ENCODE measurements at places on chromosomes 16 and 17. TPM values are rescaled to one million over a fixed set of nuclear protein-coding genes. Genes with fewer than 3 reads are reported as not detected.

- DNase-seq: no peak
These were observed 19.2 kb downstream of the DCUN1D3 start for GRCh38 chr16:20880867-20881502.

DNA sequence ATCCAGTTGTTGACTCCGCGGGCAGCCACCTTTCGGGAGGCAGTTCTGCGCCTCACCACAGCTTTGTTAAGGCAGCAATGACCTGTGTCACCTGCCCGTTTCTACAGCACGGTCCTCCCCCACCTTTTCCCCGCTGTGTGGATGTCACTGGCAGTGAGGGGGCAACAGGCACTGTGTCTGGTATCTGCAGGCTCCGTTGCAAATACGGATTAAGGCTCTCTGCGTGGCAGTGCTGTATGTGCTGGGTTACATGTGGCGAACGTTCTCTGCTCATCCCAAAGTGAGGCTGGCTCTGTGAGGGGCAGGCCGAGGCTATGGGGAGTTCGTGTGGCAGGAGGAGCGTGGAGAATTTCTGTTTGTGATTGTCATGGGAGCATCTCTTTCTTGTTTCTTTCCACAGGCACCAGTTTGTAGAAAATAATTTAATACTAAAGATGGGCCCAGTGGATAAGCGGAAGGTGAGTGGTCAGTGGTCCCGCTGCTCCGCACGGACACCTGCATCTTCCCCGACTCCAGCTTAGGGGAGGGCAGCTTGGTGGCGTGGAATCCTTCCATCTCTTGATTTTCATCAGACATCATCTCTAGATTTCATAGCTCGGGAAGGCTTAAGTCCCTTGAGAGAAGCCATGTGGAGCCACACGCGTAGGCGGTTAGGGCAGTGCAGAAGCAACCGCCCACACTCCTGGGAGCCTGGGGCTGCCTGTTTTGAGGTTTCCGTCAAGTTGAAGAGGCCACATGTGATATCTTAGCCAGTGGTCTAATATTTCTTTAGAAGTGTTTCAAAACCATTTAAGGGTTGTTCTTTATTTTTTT, 57.8 kb downstream of the PDPK1 start:
- DNase-seq: no peak

DNA sequence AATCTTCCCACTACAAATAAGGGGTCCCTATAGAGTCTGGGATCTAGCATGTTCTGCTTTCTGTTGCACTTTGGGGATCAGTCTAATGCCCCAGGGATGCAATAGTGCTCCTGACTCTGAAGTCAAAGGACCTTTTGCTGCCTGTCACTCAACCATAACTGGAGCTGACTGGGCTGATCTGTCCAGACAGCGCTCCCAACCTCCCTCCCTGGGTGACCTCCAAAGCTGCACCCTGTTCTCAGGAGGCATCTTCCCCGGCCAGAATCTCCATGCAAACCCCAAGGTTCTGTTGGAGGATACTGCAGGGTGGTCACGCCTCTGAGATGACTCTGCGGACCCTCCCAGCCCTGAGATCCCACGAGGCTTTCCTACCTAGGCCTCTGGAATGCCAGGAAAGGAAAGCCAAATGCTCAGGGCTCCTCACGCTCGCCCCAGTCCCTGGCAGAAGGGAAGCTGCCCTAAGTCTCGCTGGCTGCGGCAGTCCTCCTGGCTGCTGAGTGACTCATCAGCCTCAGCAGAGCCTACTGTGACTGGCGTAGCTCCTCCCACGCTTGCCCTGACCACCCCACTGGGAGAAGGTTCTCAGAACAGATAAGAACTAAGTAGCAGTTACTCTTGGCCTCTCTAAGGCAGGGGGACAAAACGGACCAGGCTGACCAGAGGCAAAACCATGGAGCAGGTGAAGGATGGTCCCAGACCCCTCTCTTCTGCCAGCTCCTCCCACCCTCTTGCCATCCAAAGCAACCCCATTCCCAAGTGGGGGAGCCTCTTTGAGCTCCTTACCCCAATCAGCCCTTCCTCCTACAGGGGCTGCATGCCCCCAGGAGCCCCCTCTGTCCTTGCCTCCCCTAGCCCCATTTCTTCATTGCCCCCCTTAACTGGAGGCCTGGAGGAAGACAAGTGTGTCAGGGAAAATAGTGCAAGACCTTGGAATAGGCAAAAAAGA, 124.1 kb upstream of the TNRC6C start:
- DNase-seq: no peak

- no peak for DNase-seq
These were observed 338.8 kb downstream of the SEC14L1 start for GRCh38 chr17:77479372-77480198.

DNA sequence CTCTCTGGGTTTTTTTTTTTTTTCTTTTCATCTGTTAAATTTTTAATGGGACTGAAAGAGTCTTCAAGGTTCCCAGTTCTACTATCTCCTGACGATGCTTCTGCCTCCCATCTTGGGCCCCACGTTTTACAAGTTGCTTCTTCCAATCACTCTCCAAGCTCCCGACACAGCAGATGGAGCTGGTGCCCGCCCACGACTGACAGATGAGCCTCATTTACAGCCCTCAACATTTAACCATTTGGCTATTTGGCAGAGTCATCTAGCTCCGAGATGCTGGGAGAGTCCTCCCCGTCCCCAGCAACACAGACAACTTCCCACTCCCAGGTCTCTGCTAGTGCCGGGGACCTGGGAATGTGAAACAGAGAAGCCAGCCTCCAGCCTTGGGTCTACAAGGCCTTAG, 276.9 kb downstream of the SHISA9 start:
- DNase-seq: no peak

- no peak for DNase-seq
These were observed 13.4 kb downstream of the MSI2 start for GRCh38 chr17:57269598-57270255.

DNA sequence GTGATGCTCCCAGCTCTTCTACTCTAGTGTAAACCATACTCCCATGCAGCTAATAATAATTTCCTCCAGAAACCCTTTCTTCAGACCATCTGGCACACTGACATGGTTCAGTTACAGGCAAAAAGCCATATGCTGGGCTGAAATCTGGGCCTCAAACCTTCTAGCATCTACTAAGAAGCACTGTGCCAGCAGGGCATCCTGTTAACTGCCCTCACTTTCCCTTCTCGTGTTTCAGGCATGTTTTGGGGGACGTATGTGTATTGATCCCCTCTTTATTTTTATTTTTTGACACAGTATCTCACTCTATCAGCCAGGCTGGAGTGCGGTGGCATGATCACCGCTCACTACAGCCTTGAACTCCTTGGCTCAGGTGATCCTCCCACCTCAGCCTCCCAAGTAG, 33.3 kb downstream of the STAT5A start:
- no peak for DNase-seq

DNA sequence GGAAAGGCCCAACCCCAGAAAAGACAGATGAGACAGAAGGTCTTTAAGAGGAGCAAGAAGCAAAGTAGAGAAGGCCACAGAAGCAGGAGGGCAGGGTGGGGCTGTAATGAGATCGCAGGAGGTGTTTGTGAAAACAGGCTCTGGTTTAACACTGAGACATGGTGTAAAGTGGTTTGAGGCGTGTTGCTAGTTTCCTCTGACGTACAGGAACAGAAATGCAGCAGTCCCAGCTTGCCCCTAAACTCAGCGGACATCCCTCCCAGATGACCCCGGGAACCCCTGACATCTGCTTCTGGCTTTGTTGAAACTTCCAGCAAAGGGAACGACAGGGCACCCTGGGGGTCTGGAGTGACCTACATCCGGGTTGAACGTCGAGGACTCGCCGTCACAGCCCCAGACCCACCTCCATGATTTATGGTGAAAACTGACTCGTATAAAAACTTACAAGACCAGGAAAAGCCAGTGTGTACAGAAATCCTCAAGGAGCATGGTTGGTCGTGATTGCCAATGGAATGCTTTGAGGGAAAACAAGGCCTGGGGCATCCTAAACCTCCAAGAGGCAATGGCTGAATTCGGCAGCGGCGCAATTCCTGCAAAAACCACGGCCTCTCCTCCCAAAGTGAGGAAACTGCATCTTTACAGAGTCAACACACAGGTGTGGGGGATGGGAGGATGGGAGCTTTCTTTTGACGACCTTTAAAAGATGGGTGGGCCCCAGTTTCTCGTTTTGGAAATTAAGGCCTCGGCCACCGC, 25.8 kb downstream of the LITAF start:
- DNase-seq: no peak

DNA sequence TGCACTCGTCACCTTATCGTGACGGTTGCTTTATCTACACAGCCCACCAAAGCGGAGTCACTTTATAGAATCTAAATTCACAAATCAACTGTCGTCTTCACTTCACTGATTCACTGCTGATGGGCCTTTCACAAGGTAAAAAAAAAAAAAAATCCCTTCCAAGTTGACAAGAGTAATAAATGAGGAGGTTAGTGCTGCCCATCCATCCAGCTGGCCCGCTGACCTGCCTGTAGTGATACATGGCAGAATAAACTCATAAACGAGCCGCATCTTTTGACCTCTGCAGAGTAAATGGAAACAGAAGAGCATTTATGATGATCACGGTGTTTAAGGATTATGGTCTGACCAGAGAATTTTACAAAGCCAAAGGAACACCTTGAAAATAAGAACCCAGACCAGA, 227.3 kb upstream of the IRX5 start:
- DNase-seq: no peak

UMOD gene
- 321 TPM for polyA plus RNA-seq

C17orf58 gene
- 22.6 TPM for polyA plus RNA-seq

TBX4 gene
- 0.26 TPM for polyA plus RNA-seq

GP1BA gene
- 1.6 TPM for polyA plus RNA-seq
